PC-3 (cell line): ENCODE measurements at places on chromosomes 1 and 21. TPM values are rescaled to one million over a fixed set of nuclear protein-coding genes. Genes with fewer than 3 reads are reported as not detected.
A peak's percentile ranks its signal among the peaks of the same experiment; 100 is the strongest.

GRCh38 chr1:198655459-198656121 lies 16.8 kb downstream of the PTPRC start:
- H3K4me1 ChIP-seq: peaks cover 35% of the 10 kb centered on the region
- no peak overlapping the region for H3K4me3 ChIP-seq

- H3K4me1 ChIP-seq: peaks cover 18% of the 10 kb centered on the region
- H3K4me3 ChIP-seq: no peak overlapping the region
- H3K27me3 ChIP-seq: no peaks in the 10 kb centered on the region
- peak; percentile 81 for DNase-seq
- H3K36me3 ChIP-seq: peaks cover 2% of the 10 kb centered on the region; the same call in 1 of the 2 replicates
Observed at GRCh38 chr1:161763522-161764098, 2.5 kb upstream of the ATF6 start.

PLD5 gene
- not detected in 2 replicates for total RNA-seq

ACTL8 gene
- total RNA-seq: not detected in 2 replicates

SETSIP gene
- 0.91 TPM in 1 of 2 replicates, not detected in the other for total RNA-seq

XCL2 gene
- not detected in 2 replicates for total RNA-seq
